IMR-90 (cell line): ENCODE measurements at places on chromosomes 1 and 21. TPM values are rescaled to one million over a fixed set of nuclear protein-coding genes. Genes with fewer than 3 reads are reported as not detected.

GRCh38 chr1:147882535-147882934, 20.1 kb upstream of the GJA8 start:
- DNase-seq, result no peak

DNA sequence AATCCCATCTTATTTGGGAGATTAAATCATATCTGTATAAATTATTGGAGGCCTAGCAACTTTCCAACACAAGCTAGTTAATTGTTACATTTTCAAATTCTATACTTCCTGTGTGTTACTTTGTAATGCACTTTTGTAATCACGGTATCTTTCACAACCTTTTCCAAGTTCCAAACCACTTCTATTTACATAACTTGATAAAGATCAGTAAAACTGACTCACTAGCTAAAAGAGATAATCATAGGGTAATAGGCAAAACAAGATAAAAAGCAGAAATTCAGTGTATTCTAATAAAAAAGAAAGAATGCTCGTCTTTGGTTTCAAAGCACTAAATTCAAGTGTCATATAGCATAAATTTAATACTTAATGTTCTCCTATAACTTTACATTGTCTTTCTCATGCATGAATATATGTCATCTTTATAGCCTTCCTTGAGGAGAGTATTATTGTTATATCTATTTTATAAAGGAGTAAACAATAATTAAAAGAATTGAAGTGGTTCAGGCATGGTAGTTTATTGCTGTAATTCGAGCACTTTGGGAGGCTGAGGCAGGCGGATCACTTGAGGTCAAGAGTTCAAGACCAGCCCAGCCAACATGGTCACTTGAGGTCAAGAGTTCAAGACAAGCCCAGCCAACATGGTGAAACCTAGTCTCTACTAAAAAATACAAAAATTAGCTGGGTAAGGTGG, 66.4 kb downstream of the RGS13 start:
- peak; percentile 89 for DNase-seq

DNA sequence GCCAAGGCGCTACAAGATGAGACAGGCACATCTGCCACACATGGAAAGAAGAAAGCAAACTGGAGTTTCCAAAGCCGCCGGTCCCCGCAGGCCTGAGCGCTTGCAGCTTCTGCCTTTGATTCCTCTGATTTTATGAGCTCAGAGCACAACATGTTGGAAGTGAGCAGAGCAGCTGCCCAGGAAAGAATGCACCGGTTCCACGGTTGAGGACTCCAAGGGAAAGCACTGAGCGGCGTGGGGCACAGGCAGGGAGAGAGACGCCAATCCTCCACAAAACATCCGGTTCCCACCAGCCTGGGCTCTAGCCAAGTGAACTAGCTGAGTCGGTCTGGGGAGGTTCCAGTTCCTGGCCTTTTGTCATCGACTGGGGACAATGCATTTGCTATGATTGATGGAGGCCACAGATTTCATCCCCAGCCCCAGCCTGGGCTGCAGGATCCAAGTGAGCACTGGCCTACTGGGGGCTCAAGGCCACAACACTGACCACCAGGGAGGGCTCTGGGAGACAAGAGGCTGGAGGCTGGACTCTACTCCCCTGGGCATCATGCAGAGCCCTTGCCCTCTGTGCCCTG, 253.1 kb upstream of the IRF2BP2 start:
- peak; percentile 68 for DNase-seq

DNA sequence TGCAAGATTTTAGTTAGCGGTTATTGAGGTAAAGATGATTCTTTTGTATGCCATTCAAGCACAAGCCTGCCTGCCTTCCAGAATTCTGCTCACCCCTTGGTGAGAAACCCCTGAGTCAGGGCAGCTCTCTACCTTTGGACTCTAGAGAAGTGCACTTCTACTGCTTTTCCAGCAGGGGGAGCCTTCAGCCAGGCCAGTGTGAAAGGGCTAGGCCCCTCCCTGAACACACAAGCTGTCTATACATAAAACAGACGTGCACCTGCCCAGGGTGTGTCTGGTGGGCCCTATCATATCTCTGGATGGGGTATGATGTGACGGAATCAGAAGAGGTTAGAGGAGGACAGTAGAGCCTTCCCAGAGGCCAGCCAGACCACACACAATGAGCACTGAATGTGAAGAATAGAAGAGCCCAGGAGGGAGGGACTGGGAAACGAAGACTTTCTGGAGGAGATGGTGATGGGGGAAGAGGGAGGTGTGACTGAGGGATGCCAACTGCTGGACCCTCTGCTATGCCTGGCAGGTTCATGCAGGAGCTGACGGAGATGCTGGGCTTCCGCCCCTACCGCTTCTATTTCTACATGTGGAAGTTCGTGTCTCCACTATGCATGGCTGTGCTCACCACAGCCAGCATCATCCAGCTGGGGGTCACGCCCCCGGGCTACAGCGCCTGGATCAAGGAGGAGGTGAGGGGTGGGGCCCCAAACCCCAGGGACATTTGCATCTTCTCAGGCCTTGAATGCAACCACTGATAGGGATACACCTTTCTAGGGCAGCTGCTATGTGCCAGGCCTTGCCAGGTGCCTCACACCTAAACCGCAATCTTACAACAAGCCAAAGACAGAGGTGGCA, 13.0 kb upstream of the KCNC4 start:
- peak; percentile 41 for DNase-seq

DNA sequence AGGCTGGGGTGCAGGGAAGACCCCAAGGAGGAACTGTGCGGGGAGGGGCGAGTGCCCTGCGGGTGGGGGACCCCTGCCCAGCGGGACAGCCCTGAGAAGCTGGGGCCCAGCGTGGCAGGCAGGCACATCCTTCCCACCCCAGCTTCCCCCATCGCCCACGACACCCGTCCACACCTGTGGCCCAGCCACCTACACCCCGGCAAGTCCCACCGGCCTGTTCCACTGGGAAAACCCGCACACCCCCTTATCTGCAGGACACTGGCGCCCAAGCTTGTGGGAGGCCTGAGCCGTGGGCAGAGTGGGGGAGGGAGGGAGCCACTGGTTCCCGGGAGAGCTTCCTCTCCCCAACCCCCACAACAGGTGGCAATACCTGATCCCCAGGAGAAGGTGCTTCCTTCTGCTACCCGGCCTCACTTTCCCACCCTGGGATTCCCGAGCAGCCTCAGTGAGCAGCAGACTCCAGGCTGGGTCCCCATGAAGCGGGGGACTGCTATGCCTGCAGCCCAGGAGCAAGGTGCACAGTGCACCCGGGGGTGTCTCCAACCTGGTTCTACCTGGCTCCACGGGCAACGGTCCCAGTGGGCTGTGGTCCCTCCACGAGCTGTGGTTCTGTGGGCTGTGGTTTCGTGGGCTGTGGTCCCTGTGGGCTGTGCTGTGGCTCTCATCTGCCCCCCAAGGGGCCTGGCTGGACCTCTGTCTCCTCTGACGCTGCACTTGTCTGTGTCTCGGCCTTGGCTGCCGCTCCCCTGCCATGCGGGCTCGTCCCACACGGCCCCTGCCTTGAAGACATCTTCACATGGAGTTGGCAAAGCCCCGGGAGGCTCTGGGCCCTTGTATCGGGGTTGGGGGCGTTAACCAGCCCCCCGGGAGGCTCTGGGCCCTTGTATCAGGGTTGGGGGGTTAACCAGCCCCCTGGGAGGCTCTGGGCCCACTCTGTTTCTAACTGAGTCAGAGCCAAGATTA, 37.8 kb upstream of the POFUT2 start:
- no peak for DNase-seq

DNA sequence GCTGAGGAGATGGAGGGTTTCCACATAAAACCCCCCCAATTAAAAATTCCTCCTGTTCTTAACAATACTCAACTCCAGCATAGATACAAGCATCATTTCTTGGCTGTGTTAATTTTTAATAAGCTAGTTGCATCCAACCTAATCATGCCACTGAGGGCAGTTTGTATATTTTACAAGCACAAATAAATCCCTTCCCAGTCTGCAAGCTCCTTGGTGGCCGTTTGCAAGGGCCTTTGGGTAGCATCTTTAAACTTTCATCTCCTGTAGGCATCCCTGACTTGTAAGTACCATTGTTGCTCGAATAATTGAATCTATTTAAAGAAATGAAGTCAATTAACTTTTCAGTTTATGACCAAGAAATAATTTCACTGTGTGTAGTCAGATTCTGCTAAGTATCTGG, 103.5 kb upstream of the AJAP1 start:
- no peak for DNase-seq

GRCh38 chr1:23079025-23079424, 59.8 kb downstream of the KDM1A start:
- no peak for DNase-seq

GRCh38 chr1:226274138-226274537, 34.8 kb downstream of the LIN9 start:
- DNase-seq, result peak; percentile 31

The KCND3 gene
- total RNA-seq, result under 0.01 TPM in 2 replicates

The IFI44L gene
- 0.18 and 0.28 TPM in 2 replicates for total RNA-seq

The EPHA10 gene
- not detected in 2 replicates for total RNA-seq

The HHIPL2 gene
- total RNA-seq, result under 0.01 TPM in 1 of 2 replicates, not detected in the other
